Kasumi-1 (cell line): ENCODE measurements at places on chromosomes 7 and 10.

GRCh38 chr10:42929993-42930392 lies 146.9 kb upstream of the RET start:
- DNase-seq, result no peak

- DNase-seq, result peak; percentile 17
Observed at GRCh38 chr10:33612551-33612950, 278.1 kb upstream of the NRP1 start.

DNA sequence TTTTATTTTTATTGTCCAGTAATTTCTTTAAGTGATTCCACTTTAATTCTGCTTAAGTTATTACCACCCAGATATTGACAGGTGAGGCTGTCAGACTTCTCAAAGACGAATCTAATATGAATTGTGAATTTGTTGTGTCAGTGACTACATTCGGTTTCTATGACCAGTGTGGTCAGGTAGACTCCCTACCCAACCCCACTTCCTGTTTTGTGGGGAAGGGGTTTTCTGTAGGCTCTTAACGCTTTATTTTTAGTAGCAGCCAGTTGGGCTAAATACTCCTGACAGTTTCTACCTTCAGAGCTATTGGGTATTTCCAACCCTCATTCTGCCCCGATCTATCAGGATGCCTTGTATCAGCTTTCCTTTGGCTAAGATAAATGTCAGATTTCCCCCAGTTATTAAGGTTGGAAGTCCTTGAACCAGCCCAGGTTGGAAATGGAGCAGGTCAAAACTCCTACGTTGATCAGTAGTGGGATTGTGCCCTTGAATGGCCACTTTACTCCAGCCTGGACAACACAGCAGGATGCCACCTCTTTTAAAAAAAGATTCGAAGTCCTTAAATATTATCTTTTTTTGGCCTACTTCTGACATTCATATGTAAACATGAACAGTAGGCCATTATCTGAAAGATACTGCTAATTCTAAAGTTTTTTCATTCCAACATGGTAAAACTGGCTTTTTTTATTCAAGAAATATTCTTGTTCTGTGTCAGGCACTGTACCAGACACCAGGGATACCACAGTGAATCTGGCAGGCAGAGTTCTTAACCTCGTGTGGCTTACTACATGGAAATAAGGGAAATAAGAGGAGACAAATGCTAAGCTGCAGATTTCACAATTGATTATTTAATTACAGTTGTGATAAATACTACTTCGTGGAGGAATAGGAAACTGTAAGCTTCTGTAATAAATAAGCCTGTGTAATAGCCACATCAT lies 133.3 kb upstream of the SAMD8 start:
- DNase-seq, result peak; percentile 31

GRCh38 chr10:5581670-5582566 lies 57.2 kb downstream of the CALML3 start:
- DNase-seq, result no peak

DNA sequence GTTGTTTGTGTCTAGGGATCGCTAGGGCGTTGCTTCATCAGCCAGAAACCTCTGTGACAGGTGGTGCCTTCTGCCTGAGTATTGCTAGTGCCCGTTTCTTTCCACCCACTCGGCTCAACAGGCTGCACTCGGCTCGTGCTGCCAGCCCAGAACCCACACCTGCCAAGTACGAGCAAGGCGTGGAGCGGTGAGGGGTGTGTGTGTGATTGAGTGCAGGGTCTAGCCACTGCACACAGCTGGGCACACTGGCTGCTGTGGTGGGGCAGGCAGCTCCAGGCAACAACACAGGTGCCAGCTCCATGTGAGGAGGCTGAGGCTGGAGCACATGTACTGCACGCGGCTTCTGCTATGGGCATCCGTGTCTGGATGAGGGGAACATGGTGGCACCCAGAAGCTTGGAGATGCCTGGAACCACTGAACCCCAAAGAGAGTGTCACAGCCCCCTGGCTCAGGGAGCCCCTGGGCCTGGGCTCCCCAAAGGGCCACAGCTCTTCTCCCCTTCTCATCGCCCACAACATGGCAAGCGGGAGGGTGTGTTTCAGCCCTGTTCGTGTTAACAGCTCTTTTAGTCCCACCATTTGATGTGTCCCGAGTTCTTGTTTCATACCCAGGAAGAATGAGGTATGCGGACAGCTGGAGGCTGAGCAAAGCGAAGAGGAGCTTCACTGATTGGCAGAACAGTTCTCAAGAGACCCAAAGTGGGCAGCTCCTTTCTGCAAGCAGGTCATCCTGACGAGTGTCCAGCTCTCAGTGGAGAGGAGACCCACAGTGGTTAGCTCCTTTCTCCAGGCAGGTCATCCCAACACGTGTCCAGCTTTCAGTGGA lies 78.1 kb downstream of the HDAC9 start:
- no peak for DNase-seq

DNA sequence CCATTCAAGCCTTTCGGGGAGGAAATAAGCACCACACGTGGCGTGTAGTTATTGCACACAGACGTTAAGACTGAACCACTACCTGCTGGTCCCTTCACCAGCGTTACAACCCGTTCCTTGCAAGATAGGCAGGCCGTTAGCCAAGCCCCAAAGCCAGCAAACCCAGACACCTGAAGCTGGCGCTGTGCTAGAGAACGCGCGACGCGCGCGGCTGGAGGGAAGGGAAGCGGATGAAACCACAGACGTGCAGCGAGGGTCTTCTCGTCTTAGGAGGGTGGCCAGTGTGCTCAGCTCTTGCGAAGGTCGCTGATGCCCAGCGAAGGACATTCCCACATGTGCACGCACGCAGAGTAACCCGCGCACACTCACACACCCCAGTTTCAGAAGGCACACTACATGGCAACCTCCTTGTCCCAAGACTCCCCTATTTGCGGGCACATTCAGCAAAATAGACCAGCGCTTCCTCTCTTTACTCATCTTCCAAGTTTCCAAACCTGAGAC lies 980 bp downstream of the TMEM26 start:
- no peak for DNase-seq
